Panc1 (cell line): ENCODE measurements at places on chromosomes 16 and 17.

GRCh38 chr17:61809816-61810392 is 53.4 kb downstream of the BRIP1 start:
- no peak for DNase-seq

- no peak for DNase-seq
These were observed 16.7 kb upstream of the RAP1GAP2 start for GRCh38 chr17:2779545-2779944.

DNA sequence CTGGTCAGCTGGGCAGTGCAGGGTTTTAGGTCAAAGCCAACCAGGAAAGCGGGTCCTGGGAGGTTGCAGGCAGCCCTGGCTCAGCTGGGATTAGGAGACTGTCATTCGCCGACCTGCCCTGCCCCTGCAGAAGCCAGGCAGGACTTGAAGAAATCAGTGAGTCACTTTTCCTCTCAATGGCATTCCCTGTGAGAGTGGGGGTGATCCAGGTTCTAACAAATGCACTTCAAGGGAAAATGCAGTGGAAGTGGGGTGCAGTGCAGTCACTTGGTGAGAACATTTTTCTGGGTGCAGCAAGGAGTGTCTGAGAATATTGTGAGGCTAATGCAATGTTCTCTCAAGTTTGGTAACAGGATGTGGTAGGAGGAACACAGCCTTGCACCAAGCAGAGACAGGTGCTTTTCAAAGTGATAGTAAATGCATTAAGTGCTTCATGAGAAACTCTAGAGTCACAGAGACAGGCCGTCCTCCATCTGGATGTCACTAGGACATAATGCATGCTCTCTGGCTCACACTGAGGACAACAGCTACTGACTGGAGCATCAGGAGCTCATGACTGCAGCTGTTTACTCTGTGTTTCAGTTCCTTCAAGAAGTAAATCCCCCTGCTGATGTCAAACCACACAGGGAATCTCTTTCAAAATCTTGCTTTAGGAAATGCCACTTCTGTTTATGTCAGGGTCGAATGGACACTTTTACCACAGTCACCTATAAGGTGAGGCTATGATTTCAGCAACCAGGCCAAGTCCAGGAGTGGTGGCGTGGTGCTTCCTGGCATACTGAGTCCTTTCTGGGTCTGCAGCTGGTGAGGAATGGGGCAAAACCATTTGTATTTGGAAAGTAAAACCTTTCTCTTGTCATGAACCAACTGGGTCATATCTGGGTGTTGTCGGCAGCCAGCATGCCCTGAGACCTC is 16.7 kb downstream of the CDK5R1 start:
- no peak for DNase-seq

- no peak for DNase-seq
These were observed 65.4 kb downstream of the MAF start for GRCh38 chr16:79535130-79535529.

DNA sequence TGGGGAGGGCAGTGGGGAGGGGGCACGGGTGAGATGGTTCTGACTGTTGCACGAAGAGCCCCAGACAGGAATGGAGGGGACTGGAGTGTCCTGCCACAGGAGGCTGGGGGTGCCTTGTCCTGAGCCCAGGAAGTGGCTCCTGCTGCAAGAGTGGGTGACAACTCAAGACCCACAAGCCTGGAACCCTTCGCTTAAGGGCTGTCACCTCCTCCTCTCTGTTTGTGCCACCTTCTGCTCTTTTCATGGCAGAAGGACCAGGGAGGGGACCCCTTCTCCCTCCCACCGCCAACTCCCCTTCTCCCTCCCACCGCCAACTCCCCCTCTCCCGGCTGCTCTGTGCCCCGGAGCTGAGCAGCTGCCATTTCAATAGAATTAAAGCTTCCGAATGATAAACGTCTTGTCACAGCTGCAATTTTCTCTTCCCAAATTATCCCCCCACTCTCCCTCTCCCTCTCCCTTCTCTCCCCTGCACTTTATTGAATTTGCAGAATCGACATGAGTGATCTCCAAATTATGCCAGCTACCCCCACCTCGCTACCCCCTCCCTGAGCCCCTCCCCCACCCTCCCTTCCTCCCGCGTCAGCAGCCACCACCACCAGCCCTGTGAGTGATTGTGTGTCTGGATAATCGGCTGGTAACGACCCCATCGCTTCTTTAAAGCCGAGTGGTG is 13.7 kb downstream of the GJD3 start:
- no peak for DNase-seq
